ENCODE measurements at places on chromosomes 4 and X.

- DNase-seq, result no peak
Measured at GRCh38 chr4:64824591-64824990, 415.3 kb upstream of the TECRL start.

- no peak for DNase-seq
Measured at GRCh38 chr4:102318105-102318504, 27.2 kb downstream of the SLC39A8 start.

- no peak for DNase-seq
Measured at GRCh38 chrX:1507511-1508463, 29.2 kb downstream of the P2RY8 start.

GRCh38 chr4:125547836-125548235 lies 233.1 kb downstream of the FAT4 start:
- no peak for DNase-seq

DNA sequence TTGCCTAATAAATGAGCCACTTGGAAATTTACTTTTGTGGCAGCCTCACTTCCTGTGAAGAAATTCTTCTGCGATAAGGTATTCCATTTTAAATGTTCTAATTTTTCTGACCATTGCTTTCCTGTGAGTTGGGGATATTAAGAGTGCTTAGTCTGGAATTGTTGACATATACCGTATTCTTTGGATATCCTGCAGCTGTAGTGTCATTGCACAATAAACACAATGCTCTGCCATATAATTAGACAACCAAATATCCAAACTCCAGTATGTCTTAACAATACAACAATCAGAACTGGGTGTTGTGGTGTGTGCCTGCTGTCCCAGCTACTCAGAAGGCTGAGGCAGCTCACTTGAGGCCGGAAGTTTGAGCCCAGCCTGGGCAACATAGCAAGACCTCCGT lies 99.4 kb downstream of the LUZP4 start:
- no peak for DNase-seq

GRCh38 chrX:96436105-96436504 lies 248.5 kb upstream of the DIAPH2 start:
- peak; percentile 78 for DNase-seq

- DNase-seq, result peak; percentile 44
Measured at GRCh38 chrX:53262918-53263394, 18.4 kb downstream of the IQSEC2 start.

GRCh38 chr4:44150091-44150576 lies 298.5 kb downstream of the KCTD8 start:
- peak; percentile 40 for DNase-seq

GRCh38 chrX:150035531-150035930 lies 97.2 kb upstream of the EOLA2 start:
- no peak for DNase-seq

GRCh38 chrX:107025545-107025944 lies 25.5 kb upstream of the MORC4 start:
- peak; percentile 19 for DNase-seq

GRCh38 chrX:123685232-123685631 lies 47.6 kb downstream of the THOC2 start:
- no peak for DNase-seq

- DNase-seq, result peak; percentile 81
Measured at GRCh38 chr4:152500800-152501434, 35.0 kb downstream of the FBXW7 start.

DNA sequence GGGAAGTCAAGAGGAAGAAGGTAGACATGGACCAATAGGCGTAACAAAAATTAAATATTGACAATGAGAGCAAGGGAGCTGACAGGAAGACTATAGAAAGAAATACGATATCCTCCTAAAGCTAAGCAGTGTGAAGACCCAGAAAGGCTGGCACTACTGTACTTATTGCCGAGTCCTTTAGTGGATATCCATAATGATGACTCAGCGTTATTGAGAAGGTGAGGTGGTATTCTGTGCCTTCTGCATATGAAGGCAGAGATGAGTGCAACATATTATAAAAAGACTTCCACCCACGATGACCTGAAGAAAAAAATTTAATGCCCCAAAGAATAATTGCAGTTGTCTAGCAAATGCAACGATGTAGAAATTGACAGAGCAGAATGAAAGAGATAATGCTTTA lies 13.0 kb upstream of the MCF2 start:
- no peak for DNase-seq

DNA sequence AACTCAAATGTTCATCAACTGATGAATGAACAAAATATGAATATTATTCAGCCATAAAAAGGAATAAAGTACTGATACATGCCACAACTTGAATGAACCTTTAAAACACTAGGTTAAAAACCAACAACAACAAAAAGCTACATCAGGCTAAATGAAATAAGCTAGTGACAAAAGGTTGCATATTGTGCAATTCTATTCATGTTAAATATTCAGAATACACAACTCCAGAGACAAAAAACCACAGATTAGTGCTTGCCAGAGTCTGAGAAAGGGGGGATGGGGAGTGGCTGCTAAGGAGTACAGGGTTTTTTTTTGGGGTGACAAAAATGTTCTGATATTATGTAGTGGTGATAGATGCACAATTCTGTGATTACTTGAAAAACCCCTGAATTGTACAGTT lies 58.5 kb downstream of the HAUS3 start:
- no peak for DNase-seq

- DNase-seq, result no peak
Measured at GRCh38 chr4:186666252-186666651, 57.4 kb downstream of the FAT1 start.

- DNase-seq, result peak; percentile 30
Measured at GRCh38 chrX:129360175-129360574, 163.1 kb downstream of the SMARCA1 start.

- DNase-seq, result no peak
Measured at GRCh38 chr4:118237531-118237930, 115.3 kb downstream of the PRSS12 start.

GRCh38 chr4:169103966-169104412 lies 93.9 kb upstream of the CBR4 start:
- no peak for DNase-seq

- no peak for DNase-seq
Measured at GRCh38 chr4:171279131-171279530, 534.1 kb upstream of the GALNTL6 start.

GRCh38 chrX:22526339-22526738 lies 253.6 kb downstream of the CBLL2 start:
- DNase-seq, result peak; percentile 80

DNA sequence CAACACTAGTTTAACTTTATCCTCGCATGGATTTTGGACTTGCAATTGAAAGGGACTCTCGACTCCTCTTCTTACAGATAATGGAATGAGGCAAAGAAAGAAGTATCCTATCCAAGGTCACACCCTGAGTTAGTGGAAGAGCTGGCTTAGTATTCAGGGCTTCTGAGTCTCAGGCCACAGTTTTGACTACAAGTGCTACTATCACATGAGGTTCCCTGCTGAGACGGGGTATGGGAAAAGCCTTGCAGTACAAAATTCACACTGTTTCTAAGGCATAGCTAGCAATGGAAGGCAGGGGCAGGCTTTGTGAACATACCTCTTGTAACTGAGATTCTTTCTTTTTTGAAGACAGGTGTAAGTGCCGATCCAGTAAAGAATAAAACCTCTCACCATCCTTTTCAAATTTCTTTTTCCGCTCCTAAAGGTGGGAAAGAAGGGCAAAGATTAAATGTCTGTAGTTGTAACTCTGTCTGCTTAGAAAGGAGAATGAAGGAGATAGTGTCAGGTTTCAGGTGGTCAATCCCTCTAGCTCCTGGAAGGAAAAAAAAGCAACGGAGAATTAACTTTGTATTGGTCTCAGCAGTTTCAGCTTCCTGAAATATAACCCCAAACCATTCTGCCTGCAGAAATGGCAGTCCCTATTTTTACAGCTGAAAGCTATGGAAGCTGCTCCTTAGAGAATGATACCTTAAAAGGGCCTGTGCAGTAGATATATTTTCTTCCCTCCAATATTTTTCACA lies 199.0 kb downstream of the OPHN1 start:
- no peak for DNase-seq

DNA sequence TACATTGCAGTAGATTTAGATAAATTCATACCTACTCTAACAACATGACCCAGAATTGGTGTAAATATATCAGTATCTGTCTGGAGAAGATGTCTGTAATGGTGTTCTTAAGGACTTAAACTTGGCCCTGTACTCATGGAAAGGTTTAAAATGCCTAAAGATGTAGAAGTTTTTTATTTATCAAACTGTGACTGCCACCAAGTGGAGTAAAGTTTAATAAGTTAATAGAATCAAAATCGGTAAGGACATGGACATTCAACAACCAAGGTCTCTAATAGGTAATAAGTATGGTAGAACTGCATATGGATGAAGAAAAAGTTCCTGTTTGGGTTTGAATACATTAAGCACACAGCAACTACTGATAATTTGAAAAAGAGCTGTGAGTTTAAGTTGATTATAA lies 474.0 kb upstream of the NDST3 start:
- DNase-seq, result peak; percentile 24

DNA sequence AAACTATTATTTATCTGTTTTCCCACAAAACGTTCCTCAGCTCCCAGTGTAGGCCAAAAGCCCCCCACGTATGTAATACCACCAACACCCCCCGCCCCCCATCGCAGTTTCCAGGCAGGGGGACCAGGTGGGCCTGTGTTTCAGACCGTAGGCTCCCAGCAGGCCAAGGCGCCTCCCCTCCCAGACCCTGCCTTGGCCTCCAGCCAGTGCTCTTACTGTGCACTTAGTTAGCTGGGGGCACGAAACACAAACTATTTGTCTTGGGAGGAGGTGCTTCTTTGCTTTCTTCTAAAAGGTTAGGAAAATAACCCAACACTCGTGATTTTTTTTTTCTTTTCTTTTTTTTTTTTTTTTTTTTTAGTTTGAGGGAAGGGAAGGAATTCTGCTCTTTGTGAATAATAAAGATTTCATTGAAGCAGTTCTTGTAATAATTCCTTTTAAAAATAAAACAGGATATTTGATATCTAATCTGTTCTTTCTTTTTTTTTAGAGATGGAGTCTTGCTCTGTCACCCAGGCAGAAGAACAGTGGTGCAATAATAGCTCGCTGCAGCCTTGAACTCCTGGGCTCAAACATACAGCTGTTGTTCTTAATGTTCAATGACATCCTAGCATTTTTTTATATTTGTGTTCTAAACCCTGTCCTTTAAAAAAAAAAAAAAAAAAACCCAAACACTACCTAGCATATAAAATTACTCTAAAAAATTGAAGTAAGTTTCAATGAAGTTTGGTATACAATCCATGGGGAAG lies 83.0 kb upstream of the CLDN34 start:
- DNase-seq, result no peak

GRCh38 chrX:7109838-7110793 lies 37.4 kb upstream of the STS start:
- no peak for DNase-seq

GRCh38 chr4:5034206-5034605 lies 14.9 kb upstream of the CYTL1 start:
- no peak for DNase-seq

GRCh38 chrX:1451661-1452515 lies 821 bp downstream of the ASMTL start:
- no peak for DNase-seq

- DNase-seq, result peak; percentile 56
Measured at GRCh38 chrX:40013266-40014195, 84.2 kb downstream of the BCOR start.

DNA sequence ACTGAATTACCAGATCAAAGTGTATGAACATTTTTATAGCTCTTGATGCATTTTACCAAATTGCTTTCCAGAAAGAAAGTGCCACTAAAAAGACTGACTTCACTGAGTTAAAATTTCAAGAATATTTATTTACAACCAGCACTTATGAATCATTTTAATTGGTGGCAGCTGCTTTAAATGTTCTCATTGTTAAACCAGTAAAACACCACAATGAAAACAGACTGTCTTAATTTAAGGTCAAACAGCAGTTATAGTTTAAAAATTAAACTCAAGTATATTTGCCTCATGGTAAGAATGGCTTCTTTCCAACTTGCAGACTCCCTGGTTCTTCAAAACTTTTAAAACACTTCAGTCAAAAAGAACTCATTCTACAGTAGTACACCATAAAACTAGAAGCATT lies 36.9 kb downstream of the AMMECR1 start:
- peak; percentile 79 for DNase-seq

GRCh38 chr4:122602277-122603142 lies 18.4 kb downstream of the IL21 start:
- DNase-seq, result peak; percentile 52

GRCh38 chrX:115616943-115617563 lies 56.1 kb downstream of the PLS3 start:
- DNase-seq, result peak; percentile 70

DNA sequence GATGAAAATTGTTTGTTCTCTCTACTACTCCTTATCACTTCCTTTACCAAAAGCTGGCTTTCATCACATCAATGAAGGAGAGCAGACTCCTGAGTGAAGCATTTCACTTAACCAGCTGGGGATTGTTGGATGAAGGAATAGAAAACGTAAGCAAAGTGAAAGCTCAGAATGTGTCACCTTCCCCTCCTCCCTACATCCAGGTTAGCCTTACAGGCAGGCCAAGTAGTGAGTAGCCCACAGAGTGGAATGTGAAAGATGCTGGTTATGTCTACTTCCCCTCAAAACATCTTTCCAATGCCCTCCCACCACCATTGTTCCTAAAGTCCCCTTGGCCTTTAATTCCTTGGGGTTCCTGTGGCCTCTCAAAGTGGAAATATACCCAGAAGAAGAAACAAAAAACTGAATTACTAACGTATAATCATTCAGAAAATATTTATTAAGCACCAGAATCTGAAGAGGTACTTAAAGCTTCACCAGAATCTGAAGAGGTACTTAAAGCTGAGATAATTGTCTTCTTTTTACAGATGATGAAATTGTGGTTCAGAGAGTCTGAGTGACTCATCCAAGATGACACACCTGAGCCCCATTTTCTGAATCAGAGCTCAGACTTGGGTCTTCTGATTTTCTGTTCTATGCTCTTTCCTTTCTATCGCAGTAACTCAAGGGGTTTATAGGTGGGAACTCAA lies 6.5 kb downstream of the P2RY4 start:
- no peak for DNase-seq

GRCh38 chr4:336099-336892 lies 1.3 kb upstream of the ZNF141 start:
- no peak for DNase-seq

- DNase-seq, result peak; percentile 87
Measured at GRCh38 chrX:40434947-40435346, 145.8 kb upstream of the ATP6AP2 start.

DNA sequence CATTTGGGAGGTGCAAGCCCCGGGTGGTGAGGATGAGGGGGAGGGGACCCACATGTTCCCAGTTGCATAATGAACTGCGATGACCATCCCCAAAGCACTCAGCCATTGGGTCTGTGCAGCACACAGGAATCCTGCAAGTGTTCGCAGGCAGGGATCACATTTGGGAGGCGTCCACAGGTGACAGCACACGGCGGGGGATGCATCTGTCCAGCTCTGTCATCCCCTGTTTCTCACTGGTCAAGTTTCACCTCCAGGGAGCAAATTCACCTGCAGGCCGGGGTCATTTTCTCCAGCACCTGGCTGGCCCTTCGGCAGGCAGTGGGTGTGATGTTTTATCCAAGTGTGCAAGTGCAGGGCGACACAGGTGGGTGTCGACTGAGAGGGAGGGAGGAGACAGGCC lies 33.3 kb upstream of the SORCS2 start:
- no peak for DNase-seq

Measured in fibroblast of skin of abdomen (primary cell).